ENCODE measurements at places on chromosomes 12 and 14.

DNA sequence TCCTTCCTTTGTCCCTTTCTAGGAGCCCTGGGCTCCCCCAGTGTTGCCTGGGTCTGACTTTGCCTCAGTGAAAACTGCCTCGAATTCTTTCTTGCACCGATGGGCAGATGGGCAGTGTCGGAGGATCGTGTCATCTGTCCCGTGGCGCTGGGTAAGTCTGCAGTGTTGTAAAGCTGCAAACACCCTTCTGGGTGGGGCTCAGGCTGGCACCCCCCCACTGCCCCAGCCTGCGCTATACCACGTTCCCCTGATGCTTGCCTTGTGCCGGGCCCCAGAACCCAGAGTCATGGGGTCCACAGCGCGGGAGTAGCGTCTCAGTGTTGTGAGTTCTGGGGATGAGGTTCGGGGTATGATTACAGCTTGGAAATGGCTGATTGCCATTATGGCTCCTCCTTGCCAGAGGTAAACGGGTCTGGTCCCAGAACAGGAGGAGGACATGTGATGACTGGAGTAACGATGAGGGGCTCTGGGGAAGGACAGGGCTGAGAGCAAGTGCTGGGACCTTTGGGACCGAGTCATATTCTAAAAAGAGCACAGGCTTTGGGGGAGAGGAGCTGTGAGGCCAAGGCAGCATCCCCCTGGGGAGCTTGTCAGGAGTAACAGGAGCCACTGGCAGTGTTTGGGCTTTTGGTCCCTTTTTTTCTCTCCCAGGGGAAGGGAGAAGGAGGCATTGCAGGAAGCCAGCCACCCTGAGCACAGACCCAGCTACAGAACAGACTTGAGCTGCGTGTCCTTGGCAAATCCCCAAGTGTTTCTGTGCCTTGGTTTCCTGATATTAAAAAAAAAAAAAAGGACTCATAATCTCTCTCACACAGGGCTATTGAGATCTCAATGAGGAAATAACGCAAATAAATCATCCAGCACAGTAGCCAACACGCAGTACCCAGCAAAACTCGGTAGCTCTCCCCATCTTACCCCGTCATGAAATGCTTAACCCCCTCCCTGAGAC lies 4.3 kb downstream of the RTL1 start:
- DNase-seq: no peak

- DNase-seq: no peak
Measured at GRCh38 chr12:31323391-31324115, 2.4 kb downstream of the SINHCAF start.

GRCh38 chr12:25883026-25883916 lies 75.2 kb upstream of the RASSF8 start:
- DNase-seq: no peak

GRCh38 chr14:98101323-98101722 lies 1170.7 kb downstream of the BCL11B start:
- DNase-seq: no peak

DNA sequence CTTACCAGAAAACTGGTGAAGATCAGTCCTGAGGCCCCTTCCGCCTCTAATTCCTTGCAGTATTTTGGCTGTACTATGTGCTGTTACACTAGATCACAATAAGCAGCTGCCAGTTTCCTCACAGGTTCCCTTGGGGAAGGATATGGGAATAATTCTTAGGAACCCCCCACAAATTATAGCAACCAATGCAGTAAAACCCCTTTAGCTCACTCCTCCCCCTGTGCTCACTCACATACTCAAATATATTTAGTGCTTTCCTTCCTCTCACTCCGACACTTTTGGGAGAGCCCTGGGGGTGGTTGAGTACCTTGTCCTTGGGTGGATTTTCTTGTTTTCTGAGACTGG lies 162.7 kb downstream of the ETV6 start:
- DNase-seq: no peak

- DNase-seq: no peak
Measured at GRCh38 chr14:98138666-98139065, 1133.3 kb downstream of the BCL11B start.

DNA sequence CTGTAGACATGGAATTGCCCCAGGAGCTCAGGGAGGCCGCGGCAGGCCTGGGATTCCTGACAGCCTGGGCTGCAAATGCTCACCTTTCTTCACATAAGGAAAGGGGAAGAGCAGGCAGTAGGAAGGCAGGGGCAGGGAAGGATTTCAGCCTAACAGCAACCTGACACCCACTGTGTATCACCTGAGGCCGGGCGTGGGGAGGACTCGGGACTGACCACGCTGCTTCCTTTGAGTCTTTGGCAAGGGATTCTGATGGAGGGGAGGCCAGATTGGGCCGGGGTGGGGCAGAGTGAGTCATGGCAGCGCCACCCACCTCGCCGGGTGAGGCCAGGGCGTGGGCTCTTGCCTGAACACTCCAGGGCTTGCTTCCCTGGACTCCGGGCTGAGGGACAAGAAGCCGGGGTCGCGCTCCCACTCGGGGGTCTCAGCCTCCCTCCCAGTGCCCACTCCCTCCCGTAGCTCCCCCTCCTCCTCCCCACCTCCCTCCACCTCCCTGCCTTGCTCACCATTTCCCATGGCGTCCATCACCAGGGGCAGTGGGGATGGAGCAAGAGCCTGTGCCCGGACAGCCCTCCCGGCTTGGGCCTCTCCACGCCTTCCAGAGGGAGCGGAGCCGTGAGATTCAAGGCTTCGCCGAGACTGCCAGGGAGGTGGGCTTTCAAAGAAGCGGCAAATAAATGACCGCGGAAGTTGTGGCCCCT lies 247.9 kb upstream of the RTL1 start:
- no peak for DNase-seq

DNA sequence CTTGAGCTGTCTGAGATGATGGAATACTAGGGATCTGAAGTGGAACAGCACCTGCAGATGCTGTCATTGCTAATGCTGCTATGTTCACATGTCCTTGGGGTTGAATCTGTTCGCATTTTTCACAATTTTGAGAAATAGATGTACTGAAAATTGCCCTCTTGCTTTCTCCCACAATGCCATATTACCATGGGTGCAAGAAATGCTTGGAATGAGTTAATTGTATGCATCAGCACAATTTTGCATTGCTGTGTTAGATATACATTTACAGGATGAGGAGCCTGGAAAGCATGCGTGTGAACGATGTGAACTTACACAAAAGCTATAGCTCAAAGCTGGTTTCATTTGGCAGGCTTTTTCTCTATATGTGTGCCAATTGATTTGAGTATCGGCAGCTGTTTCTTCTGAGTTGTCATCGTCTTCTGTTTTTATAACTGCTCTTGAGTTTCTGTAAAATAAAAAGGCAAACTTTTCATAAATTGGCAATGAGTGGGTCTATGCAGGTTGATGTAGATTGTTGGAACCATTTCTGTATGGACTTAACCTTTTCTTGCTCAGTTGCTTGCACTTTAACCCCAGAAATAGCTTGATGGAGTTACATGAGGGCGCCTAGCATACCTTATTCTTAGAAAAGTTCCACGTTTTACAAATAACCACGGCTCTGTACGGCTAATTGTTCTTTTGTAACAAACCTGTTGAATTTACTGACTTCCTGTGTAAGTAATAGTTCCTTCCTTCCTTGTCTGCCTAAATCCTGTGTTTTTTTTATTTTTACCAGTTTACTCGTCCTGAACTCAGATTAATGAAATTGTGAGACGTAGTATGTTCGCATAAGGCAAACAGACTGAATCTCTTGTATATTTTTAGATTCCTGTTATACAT lies 105.9 kb downstream of the FGD4 start:
- DNase-seq: no peak

DNA sequence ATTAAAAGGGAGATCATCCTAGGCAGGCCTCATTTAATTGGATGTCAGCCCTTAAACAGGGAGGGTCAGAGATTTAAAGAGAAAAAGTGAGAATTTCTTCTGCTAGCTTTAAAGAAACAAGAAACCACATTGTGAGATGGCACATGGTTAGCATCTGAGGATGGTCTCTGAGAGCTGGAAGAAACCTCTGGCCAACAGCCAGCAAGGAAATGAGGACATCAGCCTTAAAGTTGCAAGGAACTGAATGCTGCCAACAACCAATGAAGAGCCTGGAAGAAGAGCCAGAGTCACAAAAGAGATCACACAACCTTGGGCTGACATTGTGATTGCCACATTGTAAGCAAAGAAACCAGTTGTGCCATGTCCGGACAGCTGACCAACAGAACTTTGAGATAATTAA lies 17.5 kb upstream of the FAR2 start:
- DNase-seq: no peak

All from kidney epithelial cell (primary cell).